Naive thymus-derived CD8-positive, alpha-beta T cell (primary cell): ENCODE measurements at places on chromosomes 5 and 9.

DNA sequence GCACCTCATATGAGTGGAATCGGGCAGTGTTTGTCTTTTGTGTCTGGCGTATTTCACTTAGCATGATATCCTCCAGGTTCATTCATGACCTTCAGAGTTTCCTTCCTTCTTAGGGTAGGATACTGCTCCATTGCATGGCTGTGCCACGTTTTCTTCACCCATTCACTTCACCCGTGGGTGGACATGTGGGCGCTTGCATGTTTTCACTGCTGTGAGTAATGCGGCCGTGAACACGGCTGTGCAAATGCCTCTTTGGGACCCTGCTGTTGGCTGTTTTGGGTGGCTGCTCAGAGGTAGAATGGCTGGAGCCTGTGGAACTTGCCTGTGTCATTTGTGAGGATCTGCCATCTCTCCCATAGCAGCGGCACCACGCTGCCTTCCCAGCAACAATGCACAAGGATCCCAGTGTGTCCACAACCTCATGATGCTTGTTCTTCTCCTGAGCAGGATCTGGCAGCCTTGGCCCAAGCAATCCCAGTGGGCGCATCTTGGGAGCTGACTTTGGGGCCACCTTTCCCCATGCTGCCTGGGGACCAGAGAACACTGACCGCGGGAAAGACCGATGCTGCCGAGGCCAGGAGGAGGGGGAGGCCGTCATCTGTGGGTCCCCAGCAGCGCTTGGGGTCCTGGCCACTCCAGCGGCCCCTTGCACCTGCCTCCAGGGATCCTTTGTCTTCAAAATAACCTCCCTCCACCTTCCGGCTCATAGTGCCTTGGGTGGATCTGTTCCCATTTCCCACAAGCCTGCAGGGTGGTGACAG, 2.3 kb upstream of the SCGB3A1 start:
- DNase-seq = no peak

DNA sequence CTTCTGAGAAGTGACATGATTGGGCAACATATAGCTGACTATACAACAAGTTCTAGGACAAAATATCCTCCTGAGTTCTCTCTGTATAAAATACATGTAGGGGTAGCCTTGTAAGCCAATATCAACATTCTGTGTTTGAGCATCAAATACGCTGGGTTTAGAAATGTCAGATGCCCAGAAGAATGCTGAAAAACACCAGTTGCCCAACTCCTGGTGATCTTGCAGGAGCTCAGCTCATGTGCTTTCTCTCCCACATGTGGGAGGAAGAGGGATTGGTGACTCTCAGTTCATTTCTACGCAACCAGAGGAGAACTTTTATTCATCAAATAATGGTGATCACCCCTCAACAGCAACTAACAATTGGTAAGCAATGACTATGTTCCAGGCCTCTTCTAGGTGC, 810.9 kb upstream of the ACO1 start:
- DNase-seq = no peak

DNA sequence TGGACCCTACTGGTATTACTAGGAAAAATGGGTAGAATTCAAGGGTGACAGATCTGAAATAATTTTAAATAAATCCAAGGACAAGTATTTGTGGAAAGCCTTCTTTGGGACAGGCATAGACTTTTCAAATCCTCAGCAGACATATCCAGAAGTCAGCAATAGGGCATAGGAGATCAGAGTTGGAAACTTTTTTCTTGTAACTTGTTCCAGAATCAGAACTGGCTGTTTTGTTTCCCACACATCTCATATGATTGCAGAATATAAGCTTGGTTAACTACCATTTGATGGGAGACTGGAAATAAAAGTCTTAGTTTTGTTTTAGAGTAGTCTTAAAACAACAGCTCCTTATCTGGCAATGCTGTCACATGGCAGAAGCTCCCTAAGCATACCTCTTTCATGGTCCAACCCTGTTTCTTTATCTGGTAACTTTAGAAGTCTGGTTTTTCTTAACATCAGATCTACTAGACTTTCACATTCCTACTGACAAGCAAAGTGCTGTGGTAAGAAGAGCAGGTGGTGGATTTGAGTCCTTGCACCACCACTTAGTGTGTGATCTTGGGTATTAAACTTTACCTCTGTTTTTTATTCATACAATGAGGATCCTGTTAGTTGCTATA, 25.1 kb downstream of the XRCC4 start:
- no peak for DNase-seq

- DNase-seq = no peak
Observed at GRCh38 chr5:119270960-119271757, 84.7 kb upstream of the TNFAIP8 start.

GRCh38 chr5:55159763-55160492, at the start of gene GPX8:
GPX8 (plus strand) TSS chr5:55160171; CDS start chr5:55160193, 22 bp downstream.
- peak; percentile 61 for DNase-seq

GRCh38 chr9:5562806-5563416, 52.6 kb downstream of the PDCD1LG2 start:
- DNase-seq = no peak

- no peak for DNase-seq
Observed at GRCh38 chr5:317086-317811, 4.3 kb upstream of the AHRR start.

- no peak for DNase-seq
Observed at GRCh38 chr5:136032564-136032963, 3.8 kb downstream of the TGFBI start.

- DNase-seq = peak; percentile 39
Observed at GRCh38 chr9:136342181-136343120, 15.1 kb downstream of the GPSM1 start.

DNA sequence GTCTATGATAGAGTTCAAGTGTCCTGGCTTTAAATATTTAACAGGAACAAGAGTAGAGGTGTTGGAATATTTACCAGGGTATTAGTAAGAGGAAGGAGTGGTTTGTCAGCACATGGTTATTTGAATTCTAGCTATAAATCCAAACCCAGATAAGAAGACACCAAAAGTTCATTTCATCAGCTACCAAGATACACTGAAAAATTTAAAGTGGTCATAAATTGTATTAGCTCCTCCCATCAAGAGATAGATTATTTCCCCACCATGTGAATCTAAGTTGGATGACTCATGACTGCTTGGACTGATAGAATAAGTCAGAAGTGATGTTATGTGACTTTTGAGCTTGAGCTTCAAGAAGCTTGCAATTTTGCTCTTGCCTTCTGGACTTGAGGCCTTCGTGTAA, 72.1 kb upstream of the GRAMD2B start:
- no peak for DNase-seq

DNA sequence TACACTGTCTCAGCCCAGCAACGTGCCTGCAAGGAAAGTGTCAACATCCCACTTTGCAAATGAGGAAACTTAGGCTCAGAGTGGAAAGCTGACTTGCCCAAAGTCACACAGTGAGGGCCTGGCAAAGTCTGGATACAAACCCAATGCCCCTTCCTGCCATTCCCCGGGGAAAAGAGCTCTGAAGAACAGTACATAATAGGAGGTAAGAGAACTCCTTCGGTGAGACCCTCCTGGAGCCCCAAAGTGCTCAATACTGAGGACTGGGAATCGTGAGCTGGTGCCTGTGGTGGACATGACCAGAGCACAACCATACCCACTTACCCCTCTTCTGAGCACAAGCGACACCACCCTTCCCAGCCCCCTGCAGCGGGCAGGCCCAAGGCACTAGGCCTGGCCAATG, 13.4 kb upstream of the CPLX2 start:
- DNase-seq = no peak

GRCh38 chr5:171310212-171310818, 1.3 kb downstream of the TLX3 start:
- DNase-seq = no peak

- DNase-seq = peak; percentile 12
Observed at GRCh38 chr9:101705135-101705661, 33.2 kb downstream of the GRIN3A start.

GRCh38 chr9:76116913-76117312, 226.4 kb downstream of the PCSK5 start:
- no peak for DNase-seq

DNA sequence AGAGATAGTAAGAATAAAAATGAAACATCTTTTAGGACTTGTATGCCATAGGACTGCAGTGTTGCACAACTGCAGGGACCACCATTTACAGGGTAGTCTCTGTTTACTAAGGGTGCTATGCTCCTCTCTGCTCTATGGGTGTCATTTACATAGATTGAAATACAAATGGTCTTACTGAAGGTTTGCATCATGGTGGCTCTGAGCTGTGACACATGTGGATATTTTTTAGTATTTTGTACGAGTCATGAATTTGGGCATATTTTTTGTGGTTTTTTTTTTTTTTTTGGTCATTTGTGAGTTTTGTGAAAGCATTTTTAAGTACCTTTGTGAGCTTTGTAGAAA, 47.4 kb downstream of the CSNK1G3 start:
- DNase-seq = no peak

DNA sequence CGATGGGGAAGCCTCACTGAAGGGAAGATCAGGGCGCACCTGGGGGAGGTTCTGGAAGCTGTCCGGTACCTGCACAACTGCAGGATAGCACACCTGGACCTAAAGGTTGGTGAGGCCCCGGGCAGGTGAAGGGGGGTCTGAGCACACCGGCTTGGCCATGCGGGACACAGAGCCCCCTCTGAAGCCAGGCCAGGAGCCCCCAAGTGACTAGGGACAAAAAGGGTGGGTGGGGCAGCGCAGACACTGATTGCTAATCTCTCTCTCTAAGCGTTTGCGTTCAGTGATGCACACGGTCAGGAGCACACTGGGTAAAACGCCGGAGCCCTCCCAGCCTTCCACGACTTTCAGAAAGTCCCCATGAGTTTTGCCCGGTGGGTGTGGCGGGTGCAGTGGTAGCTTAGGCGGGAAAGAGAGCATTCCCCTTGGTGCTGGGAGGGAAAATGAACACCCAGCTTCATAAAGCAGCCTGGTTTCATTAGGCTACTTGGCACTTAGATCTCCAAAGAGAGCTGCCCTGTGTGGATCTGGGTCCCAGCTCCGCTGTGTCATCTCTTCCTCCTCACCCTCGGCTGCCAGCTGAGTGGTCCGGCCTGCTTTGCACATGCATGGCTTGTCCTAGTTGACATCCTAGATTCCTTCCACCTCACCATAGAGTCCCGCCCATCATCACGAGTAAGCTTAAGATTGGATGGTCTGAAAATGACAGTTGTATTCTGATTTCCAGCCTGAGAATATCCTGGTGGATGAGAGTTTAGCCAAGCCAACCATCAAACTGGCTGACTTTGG, 74.2 kb upstream of the OTULINL start:
- DNase-seq = no peak

GRCh38 chr9:68551191-68551590, 10.5 kb upstream of the TMEM252 start:
- no peak for DNase-seq

GRCh38 chr9:112384690-112385089, 4.8 kb downstream of the HSDL2 start:
- DNase-seq = no peak

- no peak for DNase-seq
Observed at GRCh38 chr5:157477814-157478494, 17.9 kb downstream of the NIPAL4 start.

DNA sequence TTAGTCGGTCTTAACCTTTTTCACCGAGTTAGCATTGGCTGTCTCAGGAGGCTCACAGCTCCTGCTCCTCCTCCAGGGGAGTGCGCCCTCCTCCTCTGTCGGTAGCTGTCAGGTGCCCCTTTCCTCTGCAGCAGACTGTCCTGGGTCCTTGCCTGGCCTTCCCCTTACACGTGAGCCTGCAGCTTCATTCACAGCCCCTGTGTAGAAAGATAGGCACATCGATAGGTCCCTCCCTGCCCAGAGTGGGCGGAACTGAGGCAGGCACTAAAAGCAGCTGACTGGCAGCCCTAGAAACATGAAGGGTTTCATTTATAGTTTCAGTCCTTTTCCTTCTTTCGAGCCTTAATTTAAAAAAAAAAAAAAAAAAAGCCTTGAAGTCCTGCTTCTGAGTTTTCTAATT, 17.2 kb downstream of the TENT4A start:
- no peak for DNase-seq

GRCh38 chr9:133619791-133620190, 10.6 kb upstream of the FAM163B start:
- peak; percentile 38 for DNase-seq

- no peak for DNase-seq
Observed at GRCh38 chr5:6134281-6134680, 244.1 kb downstream of the MED10 start.

DNA sequence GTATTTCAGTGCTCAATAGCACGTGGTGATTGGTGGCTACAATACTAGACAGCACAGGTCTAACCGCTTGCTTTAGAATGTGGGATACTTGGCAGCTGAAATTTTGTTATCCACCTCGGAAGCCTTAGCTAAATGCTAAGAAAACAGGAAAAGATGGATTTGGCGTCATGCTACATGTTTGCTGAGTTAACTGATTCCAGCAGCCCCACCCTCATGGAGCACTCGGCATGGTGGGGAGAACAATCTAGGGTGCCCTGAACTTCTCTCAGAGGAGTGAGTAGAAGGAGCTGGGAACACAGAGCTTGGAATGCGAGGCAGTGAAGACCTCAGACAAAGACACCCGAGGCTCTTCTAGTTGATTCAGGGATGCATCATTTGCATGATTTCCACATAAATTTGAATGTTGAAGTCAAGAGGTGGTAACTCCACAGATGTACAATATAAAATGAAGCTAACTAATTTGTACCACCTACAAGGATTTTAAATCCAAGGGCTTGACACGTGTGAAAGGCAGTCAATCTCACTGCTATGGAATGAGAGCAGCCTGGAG, 145.1 kb upstream of the FSTL4 start:
- no peak for DNase-seq

DNA sequence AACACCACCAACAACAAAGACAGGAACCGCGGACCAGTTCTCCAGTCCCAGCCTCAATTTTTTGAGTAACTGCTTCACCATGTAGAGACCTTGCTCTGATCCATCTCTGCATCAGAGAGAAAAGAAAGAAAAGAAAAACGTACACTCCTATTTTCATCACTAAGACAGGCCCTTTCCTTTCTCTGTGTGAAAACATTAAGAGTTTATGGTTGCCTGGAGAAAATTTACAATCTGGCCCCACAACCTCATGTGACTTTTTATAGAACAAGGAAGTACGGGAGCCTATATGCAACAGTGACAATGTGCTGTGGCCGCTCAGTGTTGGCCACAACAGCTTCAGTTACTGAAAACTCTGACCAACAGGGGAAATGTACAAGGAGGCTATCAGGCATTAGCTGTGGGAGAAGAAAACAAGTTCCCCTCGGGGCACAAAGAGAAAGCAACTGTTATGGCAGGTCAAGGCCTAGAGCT, 272.9 kb upstream of the PTGER4 start:
- peak; percentile 19 for DNase-seq

- DNase-seq = no peak
Observed at GRCh38 chr5:119358901-119359603, 3.2 kb downstream of the TNFAIP8 start.

- no peak for DNase-seq
Observed at GRCh38 chr9:97525451-97525850, 24.0 kb downstream of the TMOD1 start.

DNA sequence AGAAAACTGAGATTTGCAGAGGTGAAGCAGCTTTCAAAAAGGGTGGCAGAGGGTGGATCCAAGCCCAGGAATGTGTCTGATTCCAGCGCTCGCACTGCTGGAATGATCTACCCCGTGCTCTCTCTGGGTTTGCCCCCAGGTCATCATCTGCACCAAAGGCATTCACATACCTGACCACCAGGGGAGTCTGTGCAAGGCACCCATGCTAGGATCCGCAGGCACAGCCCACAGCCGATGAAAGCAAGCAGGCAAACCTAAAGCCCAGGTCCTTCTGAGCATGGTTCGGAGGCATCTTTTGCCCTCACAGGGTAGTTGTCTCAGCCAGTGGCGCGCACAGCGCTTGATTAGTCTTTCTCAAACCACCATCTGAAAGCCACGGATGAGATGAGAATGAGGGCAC, 56.6 kb downstream of the TEK start:
- no peak for DNase-seq

- no peak for DNase-seq
Observed at GRCh38 chr5:136104306-136104965, 28.2 kb upstream of the SMAD5 start.

- DNase-seq = no peak
Observed at GRCh38 chr5:103327451-103327850, 68.9 kb downstream of the MACIR start.
